Stimulated activated CD4-positive, alpha-beta T cell treated with anti-CD3 and anti-CD28 coated beads, Interleukin-4, amount 100 ng/mL, for 24 hours (primary cell): ENCODE measurements at places on chromosomes 3 and 15.

- no peak for DNase-seq
Observed at GRCh38 chr3:168088106-168088720, 7.5 kb downstream of the GOLIM4 start.

- DNase-seq = no peak
Observed at GRCh38 chr15:46039703-46040102, 404.9 kb downstream of the SQOR start.

GRCh38 chr3:78872195-78872594 lies 895.6 kb downstream of the ROBO1 start:
- no peak for DNase-seq

GRCh38 chr3:46990573-46991374 lies 11.3 kb downstream of the NBEAL2 start:
- DNase-seq = no peak

DNA sequence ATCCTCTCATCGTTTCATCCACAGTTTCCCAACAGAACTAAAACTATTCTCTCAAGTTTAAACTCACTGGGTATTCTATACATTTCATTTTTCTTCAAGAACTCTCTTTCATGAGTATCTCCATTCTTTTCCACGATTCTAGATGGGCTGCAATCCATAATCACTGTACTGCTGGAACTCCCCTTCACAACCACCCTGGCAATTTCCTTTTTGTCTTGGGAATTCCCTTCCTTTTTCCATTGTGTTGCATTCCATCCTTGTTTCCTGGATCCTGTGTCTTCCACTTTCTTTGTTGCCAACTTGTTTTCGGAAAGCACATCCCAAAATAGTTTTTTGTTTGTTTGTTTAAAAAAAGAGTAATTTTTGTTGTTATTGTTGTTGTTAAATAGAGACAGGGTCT lies 67.0 kb upstream of the FBN1 start:
- no peak for DNase-seq

DNA sequence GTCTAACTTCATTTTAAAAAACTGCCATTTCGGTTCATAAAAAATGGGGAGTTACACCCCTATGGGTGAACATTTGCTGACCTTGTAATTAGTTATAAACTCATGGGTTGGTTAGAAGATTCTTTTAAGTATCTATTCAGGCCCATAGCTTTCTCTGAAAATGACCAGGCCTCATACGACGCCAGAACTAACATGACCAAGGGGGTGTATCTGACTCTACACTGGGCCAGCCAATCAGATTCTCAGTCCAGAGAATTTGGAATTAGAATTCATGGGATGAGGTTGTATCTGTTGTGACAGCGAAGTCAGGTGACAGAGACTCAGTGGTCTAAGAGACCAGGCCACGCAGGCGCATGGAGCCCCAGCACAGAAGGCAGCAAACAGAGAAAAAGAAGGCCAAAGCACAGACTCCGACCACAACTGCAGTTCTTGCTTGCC lies 981.4 kb downstream of the FHIT start:
- DNase-seq = no peak

GRCh38 chr3:156493887-156494286 lies 61.0 kb downstream of the SSR3 start:
- no peak for DNase-seq

GRCh38 chr15:91384189-91384730 lies 284.2 kb downstream of the SV2B start:
- DNase-seq = no peak

DNA sequence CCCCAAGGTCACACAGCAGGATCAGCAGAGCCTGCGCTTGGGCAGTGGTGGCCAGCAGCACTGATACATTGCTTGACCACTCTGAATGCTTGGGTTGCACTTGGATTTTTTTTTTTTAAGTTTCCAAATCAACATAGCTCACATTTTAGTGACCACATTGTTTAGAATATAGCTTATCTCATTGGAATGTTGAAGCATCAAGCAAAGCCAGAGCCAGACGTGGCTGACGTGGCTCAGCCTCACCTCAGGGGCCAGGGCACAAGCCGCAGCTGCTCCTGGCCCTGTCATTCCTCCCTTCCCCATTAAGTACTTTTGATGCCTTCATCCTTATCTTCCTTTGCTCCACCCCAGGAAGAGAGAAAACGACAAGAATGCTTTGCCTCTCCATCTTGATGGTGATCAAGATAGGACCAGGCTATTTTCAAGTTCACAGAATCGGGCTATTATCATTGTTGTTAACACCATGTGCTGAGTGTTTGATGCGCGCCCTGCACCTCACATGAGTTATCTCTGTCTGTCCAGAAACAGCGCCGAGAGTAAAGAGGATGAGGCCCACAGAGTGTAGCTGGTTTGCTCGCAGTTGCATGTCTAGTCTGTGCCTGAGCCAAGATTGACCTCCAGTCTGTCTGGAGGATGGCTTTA lies 75.8 kb downstream of the AAGAB start:
- DNase-seq = no peak
